ENCODE measurements at places on chromosomes 5 and 9. TPM values are rescaled to one million over a fixed set of nuclear protein-coding genes. Genes with fewer than 3 reads are reported as not detected.

Gene CCDC171
- total RNA-seq, result 2.8 TPM

Gene DNLZ
- 21.3 TPM for total RNA-seq

Gene TRIO
- total RNA-seq, result 250 TPM

Gene FCN2
- not detected for total RNA-seq

Gene PARP8
- 39.5 TPM for total RNA-seq

Gene RXFP3
- under 0.01 TPM for total RNA-seq

Gene BSPRY
- not detected for total RNA-seq

Gene GARIN3
- not detected for total RNA-seq

Gene GAS1
- 3.8 TPM for total RNA-seq

Gene C5orf58
- not detected for total RNA-seq

Gene MAP1B
- 501 TPM for total RNA-seq

Gene TMEM215
- total RNA-seq, result not detected

Gene CDC20B
- total RNA-seq, result 0.56 TPM

Gene GABRP
- total RNA-seq, result under 0.01 TPM

Gene FOXD1
- total RNA-seq, result 6.5 TPM

Gene CCNH
- total RNA-seq, result 73.6 TPM

Gene GPR150
- 2.5 TPM for total RNA-seq

Gene CCL27
- not detected for total RNA-seq

Gene PIP5KL1
- total RNA-seq, result 2.0 TPM

Gene TMEM252
- total RNA-seq, result not detected

Gene HMMR
- 11.8 TPM for total RNA-seq

Gene SLC24A2
- total RNA-seq, result not detected

Gene PCDHB4
- total RNA-seq, result under 0.01 TPM

Gene LCN12
- not detected for total RNA-seq

Gene NMUR2
- not detected for total RNA-seq
